ENCODE measurements at places on chromosomes 12 and 14.

DNA sequence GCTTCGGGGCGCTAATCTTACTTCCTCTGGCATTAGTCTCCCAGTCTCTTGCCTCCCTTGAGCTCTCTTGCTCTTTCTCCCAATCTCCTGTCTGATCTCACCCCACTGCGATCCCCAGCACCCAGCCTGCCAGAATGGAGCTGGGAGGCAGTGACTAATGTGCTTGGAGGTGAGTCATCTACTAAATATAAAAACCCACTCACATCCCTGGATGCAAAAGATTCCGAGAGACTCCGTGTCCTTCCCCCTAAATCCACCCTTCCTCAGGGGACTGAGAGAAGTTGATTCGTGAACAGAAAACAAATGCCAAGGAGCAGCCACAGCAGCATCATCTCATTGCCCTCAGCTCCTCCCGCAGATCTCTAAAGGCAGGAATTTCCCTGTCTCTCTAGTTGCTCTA lies 45.7 kb upstream of the KCNA5 start:
- DNase-seq: peak; percentile 75

DNA sequence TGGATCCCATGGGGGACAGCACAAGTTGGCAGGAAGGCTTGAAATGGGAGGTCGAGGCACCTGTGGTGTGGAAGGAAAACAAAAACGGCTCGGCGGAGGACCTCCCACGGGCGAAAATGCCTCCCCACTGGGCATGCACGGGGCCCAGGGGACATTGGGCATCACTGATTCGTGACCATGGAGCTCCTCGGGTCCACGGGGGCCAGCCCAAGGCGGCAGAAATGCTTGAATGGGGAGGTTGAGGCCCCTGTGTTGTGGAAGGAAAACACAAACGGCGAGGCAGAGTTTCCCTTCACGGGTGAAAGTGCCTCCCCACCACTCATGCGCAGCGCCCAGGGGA lies 376.0 kb downstream of the ALG10 start:
- DNase-seq: no peak

GRCh38 chr12:101823891-101824290 lies 6.9 kb downstream of the GNPTAB start:
- DNase-seq: no peak

- no peak for DNase-seq
These were observed 42.0 kb downstream of the PPP1R36 start for GRCh38 chr14:64591809-64592208.

- DNase-seq: no peak
These were observed 140.4 kb downstream of the CNTN1 start for GRCh38 chr12:40832668-40833067.
